ENCODE measurements at places on chromosomes 6 and 20.

DNA sequence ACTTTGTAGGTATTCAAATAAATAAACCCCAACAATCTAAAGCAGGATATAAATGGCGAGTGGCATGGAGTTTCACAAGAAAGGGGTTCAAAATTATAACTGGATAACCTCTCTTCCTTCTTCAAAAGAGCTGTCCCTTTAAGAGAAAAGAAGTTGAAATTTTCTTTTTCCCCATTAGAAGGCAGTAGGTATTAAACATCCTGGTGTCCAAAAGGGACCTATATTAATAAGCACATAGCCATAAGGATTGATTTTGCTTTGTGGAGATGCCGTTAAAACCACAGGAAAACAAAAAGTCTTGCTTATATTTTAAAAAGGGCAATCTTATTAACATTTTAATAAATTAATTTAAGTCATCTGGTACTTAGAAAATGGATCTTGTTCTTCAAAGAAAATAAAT lies 76.5 kb downstream of the LYRM4 start:
- no peak for DNase-seq

GRCh38 chr20:62768234-62768546 lies 28.1 kb upstream of the MRGBP start:
- DNase-seq, result no peak

GRCh38 chr6:39021779-39022178 lies 26.8 kb upstream of the GLP1R start:
- DNase-seq, result no peak

DNA sequence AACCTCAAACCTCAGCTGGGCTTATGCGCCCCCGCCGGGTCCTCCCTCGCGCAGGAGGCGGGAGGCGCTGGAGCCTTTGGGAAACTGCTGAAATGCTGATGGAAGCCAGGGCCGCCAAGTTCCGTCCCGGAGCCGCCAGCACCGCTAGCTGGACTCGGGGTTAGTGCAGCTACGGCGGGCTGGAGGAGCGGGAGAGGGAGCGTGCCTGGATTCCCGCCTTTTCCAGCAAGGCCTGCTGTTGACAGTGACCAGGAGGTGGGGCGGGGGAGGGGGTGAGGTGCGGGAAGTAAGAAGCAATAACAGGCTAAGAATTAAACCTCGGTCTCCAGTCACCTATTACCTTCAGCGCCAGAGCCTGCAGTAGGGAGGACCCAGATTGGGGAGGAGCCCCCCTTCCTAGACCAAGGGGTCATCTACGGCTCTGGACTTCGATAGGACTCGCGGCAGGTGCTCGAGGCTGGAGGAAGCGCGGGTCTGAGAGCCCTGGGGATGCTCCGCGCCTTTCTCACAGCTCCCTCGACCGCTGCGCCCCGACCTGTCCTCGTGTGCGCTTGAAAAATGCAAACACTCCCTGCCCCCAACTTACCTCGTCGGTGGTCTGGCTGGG lies 20.5 kb downstream of the COL9A1 start:
- DNase-seq, result no peak

All from NCI-H69 (cell line).